Karpas-422 (cell line): ENCODE measurements at places on chromosomes 1 and 21. TPM values are rescaled to one million over a fixed set of nuclear protein-coding genes. Genes with fewer than 3 reads are reported as not detected.

DNA sequence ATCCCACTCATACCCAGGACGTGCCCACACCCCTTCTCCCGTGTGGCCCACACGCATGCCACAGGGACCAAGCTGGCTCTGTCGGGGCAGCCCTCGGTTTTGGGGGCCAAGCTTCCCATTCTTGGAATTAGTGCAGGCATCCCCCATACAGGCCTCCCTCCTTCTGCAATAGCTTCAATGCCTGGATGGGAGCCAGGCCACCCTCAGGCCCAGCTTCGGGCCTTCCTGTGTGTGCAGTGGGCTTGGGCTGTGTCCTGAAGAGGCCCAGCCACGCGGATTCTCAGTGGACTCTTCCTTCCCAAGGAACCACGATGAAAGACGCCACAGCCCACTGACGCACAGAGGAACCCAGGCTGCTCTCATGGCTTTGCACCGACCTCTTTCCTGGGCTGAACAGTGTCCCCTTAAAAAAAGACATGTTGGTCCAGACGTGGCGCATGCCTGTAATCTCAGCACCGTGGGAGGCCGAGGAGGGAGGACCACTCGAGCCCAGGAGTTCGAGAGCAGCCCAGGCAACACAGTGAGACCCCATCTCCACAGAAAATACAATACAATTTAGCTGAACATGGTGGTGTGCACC is 3.4 kb downstream of the KRTAP10-11 start:
- H3K4me3 ChIP-seq = no peak overlapping the region
- no peaks in the 10 kb centered on the region for H3K36me3 ChIP-seq
- no peaks in the 10 kb centered on the region for H3K4me1 ChIP-seq
- no peak for DNase-seq
- H3K27ac ChIP-seq = no peak overlapping the region

LAX1 gene
- not detected in 2 replicates for total RNA-seq

DNA sequence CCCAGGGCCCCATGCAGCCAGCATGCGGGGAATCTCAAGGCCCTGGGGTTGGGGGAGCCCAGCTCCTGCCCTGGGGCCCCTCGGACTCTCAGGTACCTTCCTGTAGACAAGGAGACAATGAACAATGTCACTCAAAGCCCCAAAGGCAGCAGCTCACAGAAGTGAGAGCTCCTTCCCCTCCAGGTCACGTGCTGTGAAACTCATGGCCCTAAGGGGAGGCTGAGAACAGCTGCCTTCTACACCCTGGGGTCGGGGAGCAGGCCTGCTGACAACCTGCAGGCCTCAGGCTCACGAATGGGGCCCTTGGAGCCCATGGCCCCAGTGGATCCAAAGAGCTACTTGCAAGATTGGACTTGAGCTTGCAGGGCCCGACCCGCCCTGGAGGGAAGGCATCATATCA is 3.2 kb downstream of the MEGF6 start:
- H3K27me3 ChIP-seq = no peaks in the 10 kb centered on the region
- no peak overlapping the region for H3K27ac ChIP-seq
- no peaks in the 10 kb centered on the region for H3K36me3 ChIP-seq
- no peak for DNase-seq
- no peaks in the 10 kb centered on the region for H3K4me1 ChIP-seq
- H3K4me3 ChIP-seq = no peak overlapping the region

DNA sequence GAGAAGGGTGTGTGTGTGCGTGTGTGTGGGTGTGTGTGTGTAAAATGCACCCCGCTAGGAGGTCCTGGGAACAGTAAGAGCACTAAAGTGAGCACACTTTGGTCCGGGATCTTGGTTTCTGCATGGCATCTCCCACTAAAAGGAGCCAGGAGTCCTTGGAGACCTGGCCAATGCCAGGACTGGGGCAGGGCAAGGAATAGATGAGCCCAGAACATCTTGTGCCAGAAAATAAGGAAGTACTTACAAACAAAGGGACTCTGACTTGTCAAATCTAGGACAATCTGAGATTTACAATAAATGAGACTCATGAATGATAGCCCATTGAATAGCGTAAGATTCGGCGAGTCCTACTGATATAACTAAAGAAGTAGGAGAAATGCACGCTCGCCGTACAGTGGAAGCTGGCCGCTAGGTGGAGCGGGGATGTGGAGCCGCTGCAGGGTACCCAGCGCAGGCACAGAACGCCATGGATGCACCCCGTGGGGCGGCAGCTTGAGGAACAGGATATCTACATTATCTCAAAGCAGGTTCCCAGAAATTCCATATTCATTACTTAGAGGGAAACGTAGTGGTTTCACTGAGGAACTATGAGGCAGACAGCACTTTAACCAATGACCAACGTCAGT is 7.1 kb downstream of the SLC37A1 start:
- H3K27ac ChIP-seq = peak overlapping the region; percentile 96
- H3K27me3 ChIP-seq = no peaks in the 10 kb centered on the region
- H3K4me1 ChIP-seq = peaks cover 73% of the 10 kb centered on the region

GRCh38 chr1:152141971-152142584 is 16.9 kb downstream of the RPTN start:
- H3K4me3 ChIP-seq = no peak overlapping the region
- H3K4me1 ChIP-seq = no peaks in the 10 kb centered on the region
- H3K27me3 ChIP-seq = no peaks in the 10 kb centered on the region
- DNase-seq = peak; percentile 62
- H3K36me3 ChIP-seq = no peaks in the 10 kb centered on the region

DNA sequence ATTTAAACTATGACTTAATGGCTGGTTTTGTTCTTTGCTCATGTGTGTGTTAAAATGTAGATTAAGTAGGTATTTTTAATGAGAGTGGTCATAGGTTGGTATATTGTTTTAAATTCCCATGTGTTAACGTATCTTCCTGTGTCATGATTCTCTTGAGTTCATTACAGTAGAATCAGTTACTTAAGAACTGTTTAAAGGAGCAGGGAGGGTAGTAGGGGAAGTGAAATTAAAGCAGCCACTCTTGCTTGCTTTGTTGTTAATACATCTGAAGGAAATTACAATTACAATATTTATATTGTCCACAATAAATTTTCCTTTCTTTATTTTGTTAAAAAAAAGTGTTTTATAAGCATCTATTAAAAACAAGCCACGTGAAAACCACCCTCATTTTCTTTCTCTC is 119.2 kb upstream of the KIAA1614 start:
- peak overlapping the region; percentile 59 for H3K27ac ChIP-seq
- H3K36me3 ChIP-seq = no peaks in the 10 kb centered on the region
- no peaks in the 10 kb centered on the region for H3K27me3 ChIP-seq
